ENCODE measurements at places on chromosomes 3 and 15.

DNA sequence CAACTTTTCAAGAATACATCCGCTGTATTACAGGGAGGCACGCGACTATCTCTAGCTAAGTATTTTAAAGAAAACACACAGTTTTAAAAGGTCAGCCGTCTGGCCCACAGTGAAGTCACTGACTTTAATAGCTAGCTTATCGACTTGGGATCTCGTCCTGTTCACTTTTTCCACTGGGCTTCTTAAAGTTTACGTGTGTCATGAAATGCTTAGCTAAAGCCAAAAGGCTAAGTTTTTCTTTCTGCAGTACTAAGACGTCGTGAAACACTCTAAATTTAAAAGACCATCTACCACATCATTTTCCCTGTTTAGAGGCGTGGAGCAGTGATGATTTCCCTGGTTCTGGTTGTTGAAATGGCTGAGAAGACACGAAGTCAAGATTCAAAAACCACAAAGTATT lies 27.1 kb downstream of the LRIG1 start:
- no peak overlapping the region for H3K27ac ChIP-seq
- DNase-seq: no peak
- H3K27me3 ChIP-seq: no peaks in the 10 kb centered on the region
- H3K4me1 ChIP-seq: peaks cover 10% of the 10 kb centered on the region
- H3K36me3 ChIP-seq: peaks cover 36% of the 10 kb centered on the region
- H3K4me3 ChIP-seq: no peak overlapping the region

GRCh38 chr3:134623615-134624245 lies 27.1 kb downstream of the KY start:
- H3K27me3 ChIP-seq: no peaks in the 10 kb centered on the region
- H3K36me3 ChIP-seq: no peaks in the 10 kb centered on the region
- H3K4me1 ChIP-seq: peaks cover 14% of the 10 kb centered on the region
- no peak for DNase-seq
- H3K4me3 ChIP-seq: no peak overlapping the region

DNA sequence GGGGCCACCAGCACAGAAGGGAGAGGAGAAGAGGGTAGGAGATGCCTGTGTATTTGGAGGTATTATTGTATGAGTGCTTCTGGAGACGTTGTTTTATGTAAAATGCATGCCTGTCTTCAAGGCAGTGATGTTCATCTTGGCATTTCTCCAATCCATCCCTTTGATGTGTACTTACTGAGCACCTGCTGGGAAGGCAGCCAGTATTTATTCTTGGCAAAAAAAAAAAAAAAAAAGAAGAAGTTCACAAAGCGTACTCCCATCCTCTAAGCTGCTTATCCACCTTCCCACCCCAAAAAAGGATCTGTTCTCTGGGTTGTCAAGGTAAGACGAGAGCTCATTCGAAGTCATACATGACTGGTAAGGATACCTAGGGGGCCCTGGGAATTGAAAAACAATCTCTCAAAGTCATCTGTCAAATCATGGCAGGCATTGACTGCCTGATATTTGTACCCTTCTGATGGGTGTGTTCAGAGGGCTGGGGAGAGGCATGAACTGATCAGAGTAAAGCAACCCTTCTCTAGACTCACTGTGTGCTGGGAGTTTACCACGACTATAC lies 30.0 kb upstream of the SLC6A1 start:
- no peak overlapping the region for H3K27ac ChIP-seq
- no peak overlapping the region for H3K4me3 ChIP-seq
- no peak for DNase-seq
- H3K4me1 ChIP-seq: no peaks in the 10 kb centered on the region

DNA sequence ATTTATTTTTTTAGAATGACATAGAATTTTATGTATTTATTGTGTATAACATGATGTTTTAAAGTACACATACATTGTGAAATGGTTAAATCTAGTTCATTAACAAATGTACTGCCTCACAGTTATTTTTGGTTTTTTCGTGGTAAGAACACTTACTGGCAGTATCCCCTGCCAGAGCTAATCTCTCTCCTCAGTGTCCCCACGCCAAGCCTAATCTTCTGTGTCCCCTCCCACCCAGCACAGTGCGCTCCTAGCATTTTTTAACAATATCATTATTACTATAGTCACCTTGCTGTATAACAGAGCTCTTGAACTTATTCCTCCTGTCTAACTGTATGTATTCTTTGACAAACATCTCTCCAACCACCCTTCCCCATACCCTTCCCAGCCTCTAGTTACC lies 333.2 kb downstream of the GABRB3 start:
- no peaks in the 10 kb centered on the region for H3K36me3 ChIP-seq
- no peak overlapping the region for H3K27ac ChIP-seq
- H3K27me3 ChIP-seq: no peaks in the 10 kb centered on the region
- H3K4me3 ChIP-seq: no peak overlapping the region
- DNase-seq: no peak

- no peaks in the 10 kb centered on the region for H3K27me3 ChIP-seq
- no peak overlapping the region for H3K27ac ChIP-seq
- DNase-seq: no peak
- H3K4me1 ChIP-seq: peaks cover 15% of the 10 kb centered on the region
These were observed 477.1 kb downstream of the EPHB1 start for GRCh38 chr3:135272026-135272669.

DNA sequence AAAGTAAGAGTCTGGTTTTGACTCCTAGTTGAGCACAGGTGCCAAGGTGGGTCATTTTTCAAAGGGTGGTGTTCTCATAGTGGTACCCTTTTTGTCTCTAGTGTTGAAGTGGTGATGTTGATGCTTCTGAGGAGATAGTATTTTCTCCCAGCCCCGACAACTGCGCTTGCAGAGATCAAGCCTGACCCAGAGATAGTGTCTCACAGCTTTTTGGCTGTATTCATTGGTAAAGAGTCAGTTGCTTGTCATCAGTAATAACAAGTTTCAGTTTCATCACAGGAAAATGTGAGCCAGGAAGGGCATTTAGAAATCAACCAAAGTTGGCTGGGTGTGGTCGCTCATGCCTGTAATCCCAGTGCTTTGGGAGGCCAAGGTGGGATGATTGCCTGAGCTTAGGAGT lies 139.3 kb downstream of the NFKBIZ start:
- H3K27me3 ChIP-seq: no peaks in the 10 kb centered on the region
- H3K4me3 ChIP-seq: no peak overlapping the region
- no peaks in the 10 kb centered on the region for H3K4me1 ChIP-seq
